ENCODE measurements at places on chromosomes 3 and 15.

DNA sequence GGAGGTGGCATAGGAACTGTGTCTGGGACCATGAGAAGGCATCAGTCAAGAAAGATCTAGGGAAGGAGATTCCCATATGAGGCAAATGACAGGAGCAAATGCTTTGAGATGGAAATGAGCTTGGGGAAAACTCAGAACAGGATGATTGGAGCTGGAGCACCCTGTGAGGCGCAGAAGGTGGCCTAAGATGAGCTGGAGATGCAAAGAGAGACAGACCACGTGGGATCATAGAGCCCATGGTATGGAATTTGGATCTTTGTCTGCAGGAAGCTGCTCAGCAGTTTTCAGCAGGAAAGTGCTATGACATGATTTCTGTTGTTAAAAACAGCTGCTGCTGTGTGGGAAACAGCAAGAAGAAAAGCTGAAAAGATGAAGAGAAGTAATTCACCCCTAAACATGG, 310.6 kb downstream of the MAGI1 start:
- DNase-seq: no peak

- no peak for DNase-seq
These were observed 87.3 kb downstream of the DHX30 start for GRCh38 chr3:47890126-47890827.

- DNase-seq: no peak
These were observed 134.8 kb downstream of the ASB7 start for GRCh38 chr15:100737214-100737613.

DNA sequence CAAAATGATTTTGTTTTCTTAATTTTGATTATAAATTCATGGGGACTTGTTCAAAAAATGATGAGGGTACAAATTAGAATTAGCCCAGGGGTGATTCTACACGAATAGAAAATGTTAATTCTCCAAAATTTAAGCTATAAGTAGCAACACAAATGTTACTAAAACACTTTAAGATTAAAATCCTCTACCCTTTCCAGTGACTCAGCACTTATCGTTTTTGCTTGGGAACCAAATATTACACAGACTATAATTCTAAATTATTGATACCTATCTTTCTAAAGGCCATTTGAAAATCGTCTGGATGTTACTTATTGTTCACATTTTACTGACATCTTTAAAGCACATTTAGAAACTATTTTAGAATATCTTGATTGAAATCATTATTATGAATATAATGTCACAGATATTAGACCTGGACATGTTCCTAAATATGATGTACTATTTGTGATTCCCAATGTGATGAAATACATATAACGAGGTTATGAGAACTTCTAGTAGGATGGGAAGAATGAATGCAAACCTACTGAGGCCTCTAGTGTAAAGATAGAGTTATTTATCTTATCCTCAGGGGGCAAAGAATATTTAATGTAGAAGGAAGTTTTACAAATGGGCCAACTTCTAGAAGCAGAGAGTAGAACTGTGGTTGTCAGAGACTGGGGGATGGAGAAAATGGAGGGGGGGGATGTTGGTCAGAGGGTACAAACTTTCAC, 132.0 kb upstream of the TP63 start:
- no peak for DNase-seq

DNA sequence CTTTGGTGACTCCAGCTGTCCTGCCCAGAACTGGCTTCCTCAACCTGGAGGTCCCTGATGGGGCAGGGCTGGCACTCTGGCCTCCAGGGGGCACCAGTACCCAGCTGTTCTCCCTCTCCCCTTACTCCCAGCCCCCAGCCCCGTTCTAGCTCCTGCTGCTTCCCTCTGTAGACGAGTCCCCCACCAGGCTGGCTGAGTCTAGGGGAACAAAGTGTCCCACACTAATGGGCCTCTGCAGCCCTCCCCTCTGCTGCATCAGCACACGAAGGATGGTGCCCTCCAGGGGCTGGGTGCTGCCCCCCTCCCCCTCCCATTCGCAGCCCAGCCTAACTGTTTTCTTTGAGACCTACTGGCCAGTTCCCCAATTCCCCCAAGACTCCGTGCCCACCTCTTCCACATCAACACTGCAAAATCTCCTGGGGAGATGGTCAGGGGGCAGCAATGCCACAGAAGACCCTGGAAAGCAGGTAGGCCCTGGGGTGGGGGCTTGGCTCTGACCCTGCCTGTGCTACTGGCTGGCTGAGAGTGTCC, 4.2 kb downstream of the RHCG start:
- DNase-seq: no peak

- DNase-seq: peak; percentile 83
These were observed 1.1 kb downstream of the TFG start for GRCh38 chr3:100710261-100710968.

DNA sequence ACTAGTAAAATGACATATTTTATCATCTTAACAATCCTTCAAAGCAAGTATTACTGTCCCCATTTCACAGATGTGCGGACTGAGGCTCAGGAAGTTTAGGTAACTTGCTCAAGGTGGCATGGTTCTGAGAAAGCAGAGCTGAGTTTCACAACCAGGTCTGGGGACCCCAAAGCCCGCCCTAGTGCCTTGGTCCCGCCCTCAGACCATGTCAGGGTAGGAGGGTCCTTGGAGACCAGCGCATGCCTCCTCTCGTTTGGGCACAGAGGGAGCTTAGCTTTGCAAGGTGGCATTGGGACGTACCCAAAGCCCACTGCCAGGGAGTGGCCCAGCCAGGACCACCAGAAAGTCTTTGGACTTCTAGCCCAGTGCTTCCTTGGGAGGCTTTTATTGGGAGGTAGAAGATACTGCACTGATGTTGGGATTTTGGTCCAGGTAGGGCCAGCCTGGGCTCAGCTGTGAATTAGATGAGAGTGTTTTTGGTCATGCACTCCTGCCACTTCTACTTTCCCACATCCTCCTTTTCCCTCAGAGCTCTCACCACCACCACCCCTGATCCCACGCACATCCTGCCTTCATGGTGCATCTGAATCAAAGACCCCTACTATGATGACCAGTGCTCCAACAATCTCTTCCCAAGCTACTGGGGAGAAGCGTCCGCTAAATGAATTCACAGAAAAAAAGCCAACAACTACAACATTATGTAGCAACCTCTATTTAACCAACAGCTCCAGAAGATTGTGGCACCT, 307.9 kb downstream of the TLE3 start:
- DNase-seq: no peak

- DNase-seq: no peak
These were observed 157.3 kb upstream of the SMAD3 start for GRCh38 chr15:66907826-66908743.

DNA sequence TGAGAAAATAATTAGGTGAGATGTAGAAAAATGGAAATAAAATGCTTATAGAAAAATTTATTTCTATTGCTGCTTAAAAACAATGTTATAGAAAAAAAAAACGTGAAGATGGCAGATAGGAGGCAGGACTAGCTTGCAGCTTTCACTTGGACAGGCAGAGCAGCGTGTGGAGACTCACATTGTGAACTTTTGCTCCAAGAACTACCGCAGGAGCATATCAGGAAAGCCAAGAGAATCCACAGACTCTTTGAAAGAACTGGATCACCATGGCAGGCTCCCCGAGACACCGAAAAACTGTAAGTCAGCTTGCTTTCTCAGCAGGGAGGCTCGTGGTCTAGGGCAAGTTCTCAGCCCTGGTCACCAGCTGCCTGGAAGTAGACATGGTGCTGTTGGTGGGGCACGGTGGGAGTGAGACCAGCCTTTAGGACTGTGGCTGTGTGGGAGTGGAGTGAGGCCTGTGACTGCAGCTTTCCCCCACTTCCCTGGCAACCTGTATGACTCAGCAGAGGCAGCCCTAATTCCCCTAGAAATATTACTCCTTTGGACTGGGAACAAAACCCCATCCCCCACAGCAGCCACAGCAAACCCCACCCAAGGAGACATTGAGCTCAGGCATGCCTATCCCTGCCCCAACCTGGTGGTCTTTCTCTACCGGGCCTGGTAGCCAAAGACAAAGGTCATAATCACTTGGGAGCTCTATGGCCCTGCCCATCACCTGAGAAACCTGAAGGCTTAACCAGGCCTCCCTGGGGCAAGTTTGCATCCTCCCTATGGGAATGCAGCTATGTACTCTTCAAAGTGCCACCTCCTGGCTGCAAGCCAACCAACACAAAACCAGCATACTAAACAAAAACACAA, 22.8 kb downstream of the STRIT1 start:
- peak; percentile 16 for DNase-seq

DNA sequence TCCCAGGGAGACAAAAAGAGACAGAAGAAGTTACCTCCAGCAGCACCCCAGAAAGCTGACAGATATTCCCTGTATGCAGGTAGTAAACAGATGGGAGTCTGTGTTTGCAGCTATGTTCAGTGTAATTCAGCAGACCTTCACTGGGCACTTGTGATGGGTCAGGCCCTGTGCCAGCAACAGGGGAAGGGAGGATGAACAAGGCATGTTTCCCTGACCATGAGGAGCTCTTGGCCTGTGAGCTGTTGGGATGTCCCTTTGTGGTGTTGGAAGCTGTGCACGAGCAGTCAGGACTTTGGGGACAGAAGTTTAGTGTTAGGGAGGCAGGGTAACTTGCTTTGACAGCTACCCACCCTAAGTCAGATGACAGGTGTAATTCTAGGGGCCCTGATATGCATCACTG, 106.0 kb upstream of the TRIM42 start:
- DNase-seq: no peak

- DNase-seq: peak; percentile 70
These were observed 336.1 kb downstream of the TBL1XR1 start for GRCh38 chr3:176861137-176861536.

DNA sequence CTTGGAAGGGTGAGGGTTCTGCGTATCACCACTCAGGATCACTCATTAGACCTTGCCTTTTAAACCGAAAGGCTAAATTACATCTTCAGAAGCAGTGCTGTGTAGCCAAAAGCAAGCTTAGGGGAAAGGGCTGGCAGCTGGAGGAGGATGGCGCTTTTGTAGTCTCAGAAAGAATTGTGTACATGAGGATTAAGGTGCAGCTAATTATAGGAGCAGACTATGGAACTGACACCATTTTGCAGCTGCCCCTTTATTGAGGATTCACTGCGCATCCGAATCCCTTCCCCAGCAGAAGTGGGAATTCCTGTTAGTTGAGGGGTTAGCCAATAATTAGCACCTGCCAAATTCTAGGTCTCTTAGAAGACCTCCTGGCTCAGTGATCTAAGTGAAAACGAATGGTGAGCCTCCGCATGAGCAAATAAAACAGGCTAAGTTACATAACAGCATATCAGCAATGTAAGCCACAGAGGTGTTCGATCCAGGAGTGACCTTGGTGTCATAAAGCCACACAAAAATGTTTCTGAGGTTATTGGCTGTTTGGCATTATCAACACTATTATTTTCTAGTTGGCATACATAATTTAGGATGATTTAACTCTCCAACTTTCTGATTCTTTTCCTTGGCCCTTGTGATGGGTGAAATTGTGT, 42.6 kb upstream of the SEMA6D start:
- DNase-seq: no peak

GRCh38 chr3:31275038-31275572, 257.6 kb upstream of the STT3B start:
- DNase-seq: peak; percentile 90

DNA sequence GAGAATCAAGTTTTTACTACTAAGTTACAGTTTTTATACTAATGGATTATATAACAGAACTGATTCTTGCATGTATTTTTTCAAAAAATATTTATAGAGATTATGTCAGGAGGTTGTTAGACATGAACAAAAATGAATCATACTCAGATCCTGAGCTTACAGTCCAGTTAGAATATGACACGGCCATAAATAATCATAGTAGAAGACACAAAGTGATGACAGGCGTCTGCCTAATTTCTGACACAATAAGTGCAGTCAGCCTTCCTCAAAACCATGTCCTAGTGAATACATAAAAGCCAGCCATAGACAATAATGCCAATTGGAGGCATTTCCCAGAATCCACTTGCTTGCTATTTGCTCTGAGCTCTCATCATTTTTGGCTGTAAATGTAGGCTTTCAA, 81.7 kb upstream of the POU1F1 start:
- peak; percentile 4 for DNase-seq

- no peak for DNase-seq
These were observed 42.2 kb downstream of the C3orf85 start for GRCh38 chr3:109178708-109179107.

GRCh38 chr3:188972310-188972709, 199.5 kb upstream of the TPRG1 start:
- DNase-seq: no peak

- no peak for DNase-seq
These were observed 810 bp upstream of the THRB start for GRCh38 chr3:24495326-24495994.

GRCh38 chr3:175430983-175431773, 572.0 kb downstream of the NAALADL2 start:
- peak; percentile 66 for DNase-seq

- DNase-seq: no peak
These were observed 347.7 kb upstream of the ATP11B start for GRCh38 chr3:182445576-182445975.

GRCh38 chr3:134822090-134822489, 27.0 kb downstream of the EPHB1 start:
- no peak for DNase-seq

- DNase-seq: peak; percentile 10
These were observed 102.5 kb downstream of the PDCD6IP start for GRCh38 chr3:33900809-33901505.

GRCh38 chr15:82538961-82539690, 1.1 kb downstream of the RPS17 start:
- DNase-seq: no peak

DNA sequence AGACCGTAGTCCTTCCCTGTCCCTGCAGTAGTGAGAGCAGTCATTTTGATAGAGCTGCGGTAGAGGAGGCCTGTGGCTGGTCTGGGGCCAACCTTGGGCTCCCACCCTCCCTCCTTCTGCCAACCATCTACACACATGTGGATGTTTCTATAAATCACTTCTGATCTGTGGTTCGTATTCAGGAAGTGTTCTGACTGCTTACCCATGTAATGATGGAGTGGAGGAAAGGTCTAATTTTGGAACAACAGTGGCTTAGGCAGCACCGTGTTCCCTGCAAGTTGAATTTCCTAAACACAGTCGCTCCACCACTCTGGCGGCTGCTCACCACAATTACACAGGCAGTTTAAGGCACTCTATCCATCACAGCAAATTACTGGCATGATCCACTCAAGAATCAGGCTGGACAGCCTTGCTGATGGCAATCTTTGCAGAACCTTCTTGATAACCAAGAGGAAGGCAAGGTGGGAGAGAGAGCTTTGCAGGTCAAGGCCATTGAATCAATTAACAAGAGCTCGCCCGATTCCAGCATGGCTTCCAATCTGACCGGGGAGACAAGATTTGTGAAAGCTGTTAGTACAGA, 104.7 kb upstream of the VEPH1 start:
- DNase-seq: no peak

DNA sequence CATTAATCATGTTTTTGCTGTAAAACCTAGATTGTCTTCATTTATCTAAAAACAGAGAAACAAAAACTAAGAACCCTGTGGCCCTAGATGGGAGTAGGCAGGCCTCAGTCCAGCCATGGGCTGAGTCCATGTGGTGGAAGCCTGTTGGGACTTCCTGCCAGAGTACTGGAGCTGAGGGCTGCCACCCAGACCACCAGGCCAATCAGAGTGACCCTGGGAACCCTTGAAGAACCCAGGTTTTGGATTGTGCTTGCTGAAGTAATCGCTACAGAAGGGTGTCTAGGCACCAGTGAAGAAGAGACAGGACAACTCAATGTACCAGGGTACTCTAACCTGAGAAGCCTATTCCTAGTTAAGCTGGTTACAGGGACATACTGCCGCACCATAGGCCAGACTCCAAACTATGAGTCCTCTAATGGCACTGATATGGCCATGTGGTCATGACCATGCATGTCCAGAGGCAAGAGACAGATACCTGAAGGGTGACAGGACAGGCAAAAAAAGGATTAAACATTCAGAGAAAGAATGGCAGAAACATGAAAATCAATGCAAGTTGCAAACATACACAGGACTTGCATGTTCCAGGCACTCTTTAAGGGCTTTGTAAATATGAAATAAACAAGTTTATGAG, 12.9 kb downstream of the CSRNP1 start:
- no peak for DNase-seq
